Small intestine (tissue), 16 donors: ENCODE measurements at places on chromosomes 5 and 9. TPM values are rescaled to one million over a fixed set of nuclear protein-coding genes. Genes with fewer than 3 reads are reported as not detected.

CNTLN gene
- polyA plus RNA-seq, result 3.0 TPM

DNA sequence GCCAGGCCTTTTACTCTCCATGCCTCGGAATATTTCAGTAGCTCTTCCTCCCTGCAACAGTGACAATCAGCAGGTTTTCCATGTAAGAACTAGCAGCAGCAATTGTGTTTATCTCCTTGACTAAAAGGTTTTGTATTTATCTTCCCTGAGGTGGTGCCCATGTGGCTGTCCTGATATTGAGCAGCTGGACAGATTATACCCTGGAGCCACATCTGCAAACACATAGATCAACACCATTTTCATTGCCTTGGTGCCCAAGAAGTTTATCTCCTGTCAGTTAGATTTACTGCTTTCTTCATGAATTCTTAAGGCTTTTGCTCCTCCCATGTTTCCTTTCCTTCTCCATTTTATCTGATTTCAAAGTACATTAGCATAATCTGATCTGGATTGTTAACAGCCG is 378.4 kb downstream of the SPATA31D1 start:
- no peaks in the 10 kb centered on the region for H3K36me3 ChIP-seq
- no peaks in the 10 kb centered on the region for H3K4me1 ChIP-seq
- no peak overlapping the region for H3K27ac ChIP-seq
- DNase-seq, result no peak
- H3K27me3 ChIP-seq, result no peaks in the 10 kb centered on the region

GFI1B gene
- polyA plus RNA-seq, result 0.76 TPM

DNA sequence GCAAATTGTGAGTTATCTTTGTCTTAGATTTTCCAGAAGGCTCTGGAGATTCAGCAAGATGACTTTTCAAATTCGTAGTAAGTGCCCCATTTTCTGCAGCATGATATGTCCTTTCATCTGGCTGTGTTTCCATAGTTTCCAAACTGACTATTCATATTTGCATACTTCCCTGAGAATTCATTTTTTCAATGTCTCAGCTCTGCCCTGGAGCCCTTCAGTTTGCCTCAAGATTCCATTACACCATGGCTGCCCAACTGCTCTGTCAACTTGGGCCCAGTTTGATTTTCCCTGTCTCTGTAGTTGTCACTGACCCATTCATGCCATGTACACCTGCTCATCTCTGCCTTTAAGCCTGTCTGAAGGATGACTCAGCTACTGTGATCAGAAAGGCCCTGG is 94.2 kb upstream of the RUSC2 start:
- DNase-seq, result no peak
- H3K27ac ChIP-seq, result no peak overlapping the region
- H3K27me3 ChIP-seq, result no peaks in the 10 kb centered on the region
- peaks cover 4% of the 10 kb centered on the region for H3K36me3 ChIP-seq
- no peaks in the 10 kb centered on the region for H3K4me1 ChIP-seq
- no peak overlapping the region for H3K4me3 ChIP-seq

- DNase-seq, result no peak
- H3K4me1 ChIP-seq, result no peaks in the 10 kb centered on the region
- H3K4me3 ChIP-seq, result no peak overlapping the region
- H3K27me3 ChIP-seq, result no peaks in the 10 kb centered on the region
- no peaks in the 10 kb centered on the region for H3K36me3 ChIP-seq
Observed at GRCh38 chr5:73729329-73729728, 103.3 kb downstream of the ARHGEF28 start.

DNA sequence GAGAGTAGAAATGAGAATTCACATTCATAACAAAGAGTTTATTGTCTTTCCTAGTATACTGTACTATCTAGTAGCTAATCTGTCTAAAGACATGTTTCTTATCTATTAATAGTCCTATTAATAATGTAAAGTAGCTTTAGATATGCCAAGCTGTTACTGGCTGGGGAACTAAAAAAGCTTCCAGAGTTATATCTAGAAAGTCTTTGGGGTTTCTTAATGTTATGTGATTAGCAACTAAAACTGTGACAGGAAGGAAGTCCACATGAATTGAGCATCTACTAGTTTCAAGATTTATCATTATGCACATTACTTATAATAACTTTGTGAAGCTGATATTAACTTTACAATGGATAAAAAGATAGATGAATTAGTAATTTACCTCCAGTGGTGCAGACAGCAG is 122.7 kb upstream of the CDKN2B start:
- no peaks in the 10 kb centered on the region for H3K36me3 ChIP-seq
- peaks cover 3% of the 10 kb centered on the region for H3K4me1 ChIP-seq
- H3K27ac ChIP-seq, result no peak overlapping the region
- no peak overlapping the region for H3K4me3 ChIP-seq
- H3K27me3 ChIP-seq, result no peaks in the 10 kb centered on the region

TMOD1 gene
- 9.9 TPM for polyA plus RNA-seq

- DNase-seq, result no peak
- H3K4me1 ChIP-seq, result no peaks in the 10 kb centered on the region
- no peak overlapping the region for H3K27ac ChIP-seq
- no peaks in the 10 kb centered on the region for H3K27me3 ChIP-seq
- no peaks in the 10 kb centered on the region for H3K36me3 ChIP-seq
Observed at GRCh38 chr5:146717951-146718350, 160.6 kb downstream of the PPP2R2B start.

ZSWIM6 gene
- polyA plus RNA-seq, result 3.5 TPM

GRCh38 chr5:71934322-71934721 is 173.0 kb upstream of the MAP1B start:
- no peaks in the 10 kb centered on the region for H3K27me3 ChIP-seq
- peaks cover 11% of the 10 kb centered on the region for H3K4me1 ChIP-seq
- H3K36me3 ChIP-seq, result no peaks in the 10 kb centered on the region
- no peak for DNase-seq
